Kidney (tissue), 22 donors: ENCODE measurements at places on chromosomes 7 and 10. TPM values are rescaled to one million over a fixed set of nuclear protein-coding genes. Genes with fewer than 3 reads are reported as not detected.

- peak; percentile 94 for DNase-seq
These were observed 298.5 kb downstream of the KLF6 start for GRCh38 chr10:3486346-3487065.

- DNase-seq: peak; percentile 42
These were observed 609.4 kb upstream of the PCDH15 start for GRCh38 chr10:55410415-55410885.

GRCh38 chr10:121614613-121615434 is 16.6 kb upstream of the FGFR2 start:
- DNase-seq: no peak

DNA sequence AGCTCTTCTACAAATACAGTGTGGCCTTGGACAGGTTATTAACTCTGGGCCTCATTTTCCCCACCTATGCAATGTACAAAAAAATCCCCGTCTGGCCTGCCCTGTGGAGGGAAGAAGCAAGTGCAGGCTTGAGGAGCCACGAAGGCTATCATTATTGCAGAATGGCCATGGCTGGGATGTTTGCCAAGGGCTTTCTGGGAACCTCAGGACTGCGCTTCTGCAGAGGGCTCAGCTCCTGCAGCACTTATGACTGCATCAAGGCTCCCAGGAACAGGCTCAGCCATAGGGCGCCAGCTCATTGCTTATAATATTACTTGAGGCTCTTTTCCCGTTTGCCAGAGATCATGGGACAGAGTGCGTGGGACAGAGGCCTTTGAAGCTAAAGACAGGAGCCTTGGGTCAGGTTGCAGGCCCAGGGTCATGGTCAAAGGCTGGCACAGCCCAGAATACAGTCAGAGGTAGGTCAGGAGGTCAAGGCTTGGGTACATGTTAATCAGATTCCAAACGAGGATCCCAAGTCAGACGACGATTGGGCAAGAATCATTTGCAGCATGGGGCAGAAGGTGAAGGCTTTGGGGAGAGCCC is 20.6 kb upstream of the C10orf105 start:
- no peak for DNase-seq

GRCh38 chr7:78007231-78007630 is 208.7 kb downstream of the PHTF2 start:
- no peak for DNase-seq

DNA sequence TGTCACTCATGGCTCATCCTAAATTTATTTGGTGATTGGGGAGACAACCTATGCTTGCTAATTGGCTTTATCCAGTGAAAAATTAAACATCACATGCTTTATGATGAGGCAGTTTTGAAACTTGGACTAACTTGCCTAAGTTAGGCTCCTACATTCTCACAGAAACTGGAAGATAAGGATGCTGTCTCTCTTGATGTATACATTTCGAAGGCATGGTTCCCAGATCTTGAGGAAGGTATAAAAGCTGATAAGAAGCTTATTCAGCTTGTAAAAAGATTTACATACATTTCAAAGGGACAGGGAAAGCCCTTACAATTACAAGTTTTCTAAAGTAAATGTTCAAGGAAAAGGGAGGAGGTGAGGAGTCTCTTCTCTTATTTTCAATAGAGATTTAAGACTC is 561.7 kb downstream of the IPMK start:
- no peak for DNase-seq

- DNase-seq: no peak
These were observed 161.4 kb downstream of the GFRA1 start for GRCh38 chr10:116111483-116112095.

DNA sequence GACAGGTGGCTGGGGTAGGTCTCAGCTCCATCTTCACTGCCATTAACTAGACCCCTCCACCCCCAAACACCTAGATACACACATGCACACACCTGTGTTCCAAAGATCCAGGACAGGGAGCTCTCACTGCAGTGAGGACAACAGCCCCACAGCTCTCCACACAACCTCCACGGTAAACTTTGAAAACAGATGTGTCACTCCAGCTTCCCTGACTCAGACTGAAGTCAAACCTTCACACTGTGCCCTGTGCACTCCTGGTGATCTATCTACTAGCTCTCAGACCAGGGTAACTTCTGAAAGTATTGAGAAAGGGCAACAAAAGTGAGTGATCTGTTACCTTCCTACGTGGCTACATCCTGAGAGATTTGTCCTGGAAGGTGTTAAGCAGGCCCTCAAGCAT is 519.8 kb downstream of the XPNPEP1 start:
- DNase-seq: no peak

- no peak for DNase-seq
These were observed 212.5 kb downstream of the DGKB start for GRCh38 chr7:14690075-14690474.

- no peak for DNase-seq
These were observed 143.7 kb downstream of the DNAJB6 start for GRCh38 chr7:157480371-157481050.

GRCh38 chr7:140435252-140435895 is 31.5 kb downstream of the RAB19 start:
- DNase-seq: no peak

DNA sequence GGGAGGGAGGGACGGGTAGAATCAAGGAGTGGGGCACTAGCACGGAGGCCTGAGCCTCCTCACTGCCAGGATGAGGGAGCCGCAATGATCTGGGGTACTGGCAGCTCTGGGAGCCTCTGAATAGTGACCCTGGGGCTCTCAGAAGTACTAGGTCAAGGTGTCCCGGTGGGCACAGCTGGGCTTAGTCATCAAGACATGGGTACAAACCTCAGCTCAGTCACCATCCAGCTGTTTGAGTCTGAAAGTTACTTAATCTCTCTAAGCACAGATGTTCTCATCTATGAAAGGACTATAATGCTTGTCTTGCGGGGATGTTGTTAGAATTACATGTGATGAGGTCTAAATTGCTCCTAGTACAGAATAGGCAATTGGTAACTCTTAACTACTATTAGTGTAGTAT is 276.8 kb downstream of the KCNMA1 start:
- no peak for DNase-seq

GRCh38 chr10:75062506-75063299 is 48.8 kb upstream of the SAMD8 start:
- no peak for DNase-seq

GRCh38 chr10:117532451-117533107 is 10.0 kb upstream of the EMX2 start:
- peak; percentile 39 for DNase-seq

GRCh38 chr10:24879861-24880260 is 72.5 kb downstream of the PRTFDC1 start:
- no peak for DNase-seq

GRCh38 chr7:158527915-158528502 is 59.6 kb downstream of the PTPRN2 start:
- no peak for DNase-seq

DNA sequence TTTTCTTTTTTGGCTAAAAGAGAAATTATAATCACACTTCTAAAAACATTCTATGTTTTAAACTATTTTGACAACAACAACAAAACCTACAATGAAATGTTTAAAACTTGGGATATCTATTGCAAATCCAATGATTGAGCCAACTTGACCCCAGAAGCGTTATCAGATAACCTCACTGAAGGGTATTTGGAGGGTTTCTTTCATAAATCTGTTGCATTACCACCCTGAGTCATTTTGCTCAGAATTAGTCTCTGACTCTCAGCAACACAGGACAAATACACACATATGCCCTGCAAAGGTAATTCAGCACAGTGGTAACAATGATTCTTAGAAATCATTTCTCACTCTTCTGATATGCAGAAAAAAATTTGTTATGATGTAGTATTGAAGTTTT is 2.3 kb upstream of the COL1A2 start:
- no peak for DNase-seq

DNA sequence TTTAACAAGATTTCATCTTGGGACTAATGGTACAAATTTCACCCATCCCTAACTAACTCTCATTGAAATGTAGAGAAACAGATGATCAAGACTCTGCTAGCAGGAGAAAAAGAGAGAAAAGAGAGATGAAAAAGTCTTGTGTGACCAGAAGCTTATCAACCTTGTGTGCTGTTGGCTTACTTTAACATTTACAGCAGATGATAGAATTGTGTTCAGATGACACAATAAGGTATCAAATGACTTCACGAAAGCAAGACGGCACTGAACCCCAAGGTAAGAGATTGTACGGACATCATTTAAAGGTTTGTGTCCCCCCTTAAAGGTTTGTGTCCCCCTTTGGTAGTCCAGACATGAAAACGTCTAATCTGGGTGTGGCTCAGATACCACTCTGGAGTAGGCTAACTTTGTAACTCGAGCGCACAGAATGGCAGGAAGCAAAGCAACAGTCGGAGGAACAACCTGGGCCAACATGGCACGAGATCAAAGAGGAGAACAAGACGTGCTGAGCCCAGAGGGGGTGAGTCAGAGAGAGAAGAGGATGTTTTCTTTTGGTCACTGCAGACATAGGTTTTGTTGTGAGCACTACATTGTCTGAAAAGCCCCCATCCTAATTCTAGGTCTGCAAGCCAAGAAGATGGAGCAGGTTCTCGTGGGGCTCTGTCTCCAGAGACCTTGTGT is 10.4 kb upstream of the LMBR1 start:
- DNase-seq: no peak

DNA sequence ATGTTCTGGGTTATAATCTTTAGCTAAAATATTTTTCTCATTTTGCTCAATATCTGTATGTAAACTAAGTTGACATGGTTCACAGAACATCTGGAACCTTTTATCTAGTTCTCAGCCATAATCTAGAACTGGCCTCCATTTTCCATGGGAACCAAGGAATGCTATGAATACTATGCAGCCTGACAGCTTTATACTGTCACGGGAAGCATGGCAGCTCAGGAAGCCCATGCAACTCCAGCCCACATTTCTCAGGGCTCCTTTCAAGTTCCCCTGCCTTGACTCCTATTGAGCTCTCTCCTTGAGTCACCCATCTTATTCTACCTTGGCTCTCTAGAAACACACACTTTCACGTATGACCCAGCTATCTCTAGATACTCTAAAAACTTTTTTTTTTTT is 36.6 kb upstream of the PRKAR2B start:
- no peak for DNase-seq

DNA sequence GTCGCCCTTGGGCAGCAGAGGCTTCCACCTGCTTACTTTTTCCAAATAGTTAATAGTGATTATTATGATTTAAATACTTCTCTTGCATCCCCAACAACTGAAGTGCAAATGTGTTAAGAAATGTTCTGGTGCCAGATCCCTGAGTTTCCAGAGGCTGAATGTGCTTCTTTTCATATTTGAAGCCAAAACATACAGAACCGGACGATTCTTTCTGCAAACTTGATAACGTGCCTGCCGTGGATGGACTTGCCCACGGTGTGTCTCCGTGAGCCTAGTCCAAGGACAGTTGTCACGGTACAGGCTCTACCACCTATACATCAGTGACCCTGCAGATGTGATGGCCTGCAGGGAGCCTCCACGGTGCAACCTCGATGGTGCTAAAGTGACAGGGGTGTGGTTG is 198.6 kb upstream of the LYZL2 start:
- DNase-seq: no peak

- no peak for DNase-seq
These were observed 178.1 kb downstream of the ELFN1 start for GRCh38 chr7:1848013-1848640.

GRCh38 chr10:88152728-88153133 is 289.3 kb downstream of the PTEN start:
- no peak for DNase-seq

GRCh38 chr7:45593877-45594276 is 19.7 kb downstream of the ADCY1 start:
- DNase-seq: no peak

GRCh38 chr7:154916856-154917807 is 85.8 kb downstream of the PAXIP1 start:
- peak; percentile 64 for DNase-seq

- peak; percentile 27 for DNase-seq
These were observed 191.0 kb downstream of the TNS3 start for GRCh38 chr7:47390914-47391313.

DNA sequence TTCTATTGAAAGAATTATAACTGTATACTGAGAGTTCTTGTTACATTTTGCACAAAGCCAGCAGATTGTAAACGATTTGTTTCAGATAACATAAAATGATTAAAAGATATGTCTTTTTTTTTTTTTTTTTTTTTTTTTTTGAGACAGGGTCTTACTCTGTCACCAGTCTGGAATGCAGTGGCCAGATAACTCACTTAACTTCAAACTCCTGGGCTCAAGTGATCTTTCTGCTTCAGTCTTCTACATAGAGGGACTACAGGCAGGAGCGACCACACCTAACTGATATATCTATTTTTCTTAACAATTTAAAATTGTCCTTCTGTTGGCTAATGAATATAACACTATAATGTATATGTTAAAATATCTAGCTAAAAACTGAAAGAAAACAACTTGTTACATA is 317.3 kb upstream of the CACNA2D1 start:
- DNase-seq: no peak

The GOLGA7B gene
- not detected for polyA plus RNA-seq

The ADK gene
- 38.3 TPM for polyA plus RNA-seq

The OLAH gene
- 0.52 TPM for polyA plus RNA-seq

The PRF1 gene
- polyA plus RNA-seq: 1.4 TPM

The CACNA2D1 gene
- polyA plus RNA-seq: 3.5 TPM

The CALN1 gene
- not detected for polyA plus RNA-seq

The HOXA7 gene
- polyA plus RNA-seq: 23.8 TPM

The CNPY1 gene
- not detected for polyA plus RNA-seq

The P4HA1 gene
- polyA plus RNA-seq: 15.7 TPM

The SAMD9L gene
- 4.5 TPM for polyA plus RNA-seq
